Epithelial cell of proximal tubule (primary cell): ENCODE measurements at places on chromosomes 2 and 18. TPM values are rescaled to one million over a fixed set of nuclear protein-coding genes. Genes with fewer than 3 reads are reported as not detected.
A peak's percentile ranks its signal among the peaks of the same experiment; 100 is the strongest.

- no peak for DNase-seq
Measured at GRCh38 chr2:96869281-96869821, 529 bp downstream of the SEMA4C start.

The CAPN14 gene
- 0.14 and 0.46 TPM in 2 replicates for total RNA-seq

The CCDC85A gene
- total RNA-seq, result 0.07 and 0.17 TPM in 2 replicates

GRCh38 chr2:229910832-229911412 lies 10.9 kb downstream of the TRIP12 start:
- no peak for DNase-seq

The IGFBP5 gene
- total RNA-seq, result 61.9 and 111 TPM in 2 replicates

DNA sequence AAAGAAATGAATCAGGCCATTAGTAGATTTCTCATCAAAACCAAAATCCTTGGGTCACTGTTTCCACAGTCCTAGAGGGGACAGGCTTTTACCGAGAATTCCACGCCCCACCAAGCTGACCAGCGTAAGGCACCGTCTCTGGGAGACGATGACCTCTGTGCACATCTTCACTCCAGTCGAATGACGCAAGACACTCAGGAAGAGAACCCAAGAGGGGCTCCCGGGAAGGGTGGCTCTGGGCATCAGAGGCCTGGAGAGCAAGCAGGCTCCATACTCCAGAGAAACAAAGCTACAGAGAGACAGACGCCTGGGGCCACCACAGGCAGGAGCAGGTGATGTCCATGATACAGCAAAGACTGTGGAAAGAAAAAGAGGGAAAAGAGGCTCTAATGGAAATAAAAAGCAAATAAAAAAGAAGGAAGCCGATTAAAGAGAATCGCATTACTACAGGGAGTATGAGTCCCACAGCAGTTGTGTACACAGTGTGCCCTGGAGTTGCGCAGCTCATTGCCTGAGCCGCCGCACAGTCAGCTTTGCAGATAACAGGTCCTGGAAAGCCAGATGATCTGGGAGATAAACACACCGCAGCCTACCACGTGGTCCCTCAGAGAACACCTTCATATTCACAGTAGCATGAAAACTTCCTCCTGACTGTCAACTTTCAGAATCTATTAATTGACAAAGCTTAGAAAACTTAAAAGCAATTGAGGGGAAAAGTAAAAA lies 572.7 kb upstream of the SALL3 start:
- DNase-seq, result no peak

The MAP3K20 gene
- 19.4 and 22.2 TPM in 2 replicates for total RNA-seq

DNA sequence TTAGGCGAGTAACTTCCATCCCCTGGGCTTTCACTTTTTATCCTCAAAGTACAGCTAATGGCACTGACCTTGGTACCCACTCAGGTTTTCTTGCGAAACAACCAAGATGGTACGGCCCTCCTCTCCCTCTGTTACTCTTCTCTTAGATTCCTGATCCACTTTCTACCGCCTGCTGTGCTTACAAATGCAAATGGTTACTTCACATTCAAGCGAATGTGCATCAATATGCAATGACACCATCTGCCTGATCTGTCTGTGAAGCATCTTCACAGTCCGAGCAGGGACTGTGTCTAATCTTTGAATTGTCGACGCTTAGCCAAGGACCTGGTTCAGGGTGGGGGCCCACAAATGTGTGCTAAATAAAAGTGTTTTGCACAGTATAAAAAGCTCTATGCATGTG lies 112.2 kb downstream of the TRIB2 start:
- no peak for DNase-seq

DNA sequence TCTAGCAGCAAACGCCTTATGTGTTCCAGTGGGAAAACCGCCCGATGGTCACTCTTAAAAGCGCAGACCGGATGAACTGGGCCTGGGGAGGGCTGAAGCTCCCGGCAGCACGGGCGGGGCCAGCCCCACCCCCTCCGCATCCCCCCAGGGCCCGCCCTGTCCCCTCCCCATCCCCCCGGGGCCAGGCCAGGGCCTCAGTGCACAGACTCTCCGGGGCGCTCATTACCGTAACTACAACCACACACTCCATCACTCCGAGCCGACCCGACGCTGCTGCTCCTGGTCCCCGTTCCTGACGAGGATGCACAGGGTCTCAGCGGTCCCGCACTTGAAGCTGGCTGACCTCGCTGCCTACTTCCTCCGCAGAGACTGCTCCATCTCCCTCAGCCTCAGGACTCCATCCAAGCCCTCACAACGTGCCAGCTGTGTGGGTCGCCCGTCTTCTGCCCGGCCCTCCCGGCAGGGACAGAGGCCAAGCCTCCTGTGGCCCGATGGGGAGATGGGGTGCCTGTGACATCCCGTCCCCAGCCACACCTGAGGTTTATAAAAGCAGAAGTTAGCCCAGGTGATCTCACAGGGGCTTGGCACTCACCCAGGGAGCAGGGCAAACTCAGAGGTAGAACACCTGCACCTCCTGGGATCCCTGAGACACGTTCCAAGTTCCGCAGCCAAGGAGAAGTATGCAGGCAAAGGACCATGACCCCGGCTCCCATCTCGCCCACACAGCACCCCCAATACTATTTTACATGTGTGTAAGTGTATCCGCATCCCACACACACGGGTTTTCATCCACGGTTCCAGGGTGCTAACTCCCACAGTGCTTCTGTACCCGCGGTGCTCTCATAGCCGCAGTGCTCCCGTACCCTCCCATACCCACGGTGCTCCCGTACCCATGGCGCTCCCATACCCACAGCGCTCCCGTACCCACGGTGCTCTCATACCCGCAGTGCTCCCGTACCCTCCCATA lies 36.0 kb downstream of the SLC66A2 start:
- no peak for DNase-seq

DNA sequence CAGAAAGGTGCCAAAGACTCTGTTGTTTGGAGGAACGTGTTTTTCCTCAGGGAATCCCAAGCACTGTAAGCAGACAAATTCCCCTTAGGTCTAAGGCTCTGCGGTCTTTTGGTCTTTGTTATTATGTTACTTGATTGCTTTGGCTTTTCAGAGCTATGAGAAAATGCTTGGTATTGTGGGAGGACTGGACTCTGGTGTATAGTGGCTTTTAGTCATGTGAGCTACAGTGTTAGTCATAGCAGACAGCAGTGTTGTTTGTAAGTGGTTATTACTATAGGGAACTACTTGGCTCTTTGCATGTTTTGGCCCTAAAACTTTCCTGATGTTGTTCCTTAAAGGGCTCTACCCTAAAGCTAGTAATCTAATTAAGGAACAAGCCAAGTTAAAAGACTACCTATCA lies 956.2 kb upstream of the LRATD1 start:
- DNase-seq, result no peak

The TNP1 gene
- not detected in 2 replicates for total RNA-seq

- no peak for DNase-seq
Measured at GRCh38 chr2:174300114-174300513, 34.6 kb upstream of the SP9 start.

DNA sequence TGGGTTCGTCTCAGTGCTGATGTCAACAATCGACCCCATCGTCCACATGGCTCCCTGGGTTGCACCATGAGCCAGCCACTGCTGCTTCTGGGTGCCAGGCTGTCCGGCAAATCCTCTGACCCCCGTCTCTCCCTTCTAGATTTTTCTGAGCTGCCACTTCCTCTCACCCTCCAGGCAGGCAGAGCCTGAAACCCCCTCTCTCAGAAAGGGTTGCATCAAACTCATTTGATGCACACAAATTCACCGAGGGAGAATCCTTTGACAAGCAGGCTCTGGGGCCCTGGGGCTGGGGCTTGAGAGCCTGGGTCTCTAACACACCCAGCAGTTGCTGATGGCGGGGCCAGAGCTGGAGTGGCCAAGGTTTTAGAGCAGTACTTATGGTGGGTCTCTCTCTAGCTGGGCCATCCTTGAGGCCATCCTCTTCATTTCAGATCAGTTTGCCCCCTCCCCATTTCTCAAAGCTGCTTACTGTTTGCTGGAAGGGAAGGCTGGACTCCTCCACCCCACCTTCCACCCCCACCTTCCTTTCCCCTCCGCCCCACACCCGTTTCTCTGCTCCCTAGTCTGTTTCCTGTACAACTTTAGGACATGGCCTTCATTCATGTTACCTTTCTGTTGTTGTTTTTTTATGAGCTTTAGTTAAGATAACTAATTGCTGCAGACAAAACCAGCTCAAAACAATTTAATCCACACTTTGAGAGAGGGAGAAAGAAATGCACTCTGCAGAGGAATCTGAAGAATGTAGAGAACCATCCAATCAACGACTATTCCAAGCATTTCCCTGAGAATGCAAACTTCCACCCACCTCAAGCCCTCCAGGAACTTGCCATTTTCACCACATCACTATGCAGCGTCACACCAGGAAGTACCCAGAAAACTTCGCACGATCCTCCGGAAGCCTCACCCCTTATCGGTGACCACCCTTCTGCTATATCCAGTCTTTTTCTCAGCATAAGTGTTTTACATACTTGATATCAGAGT lies 69.5 kb downstream of the ARL4C start:
- DNase-seq, result peak; percentile 74

DNA sequence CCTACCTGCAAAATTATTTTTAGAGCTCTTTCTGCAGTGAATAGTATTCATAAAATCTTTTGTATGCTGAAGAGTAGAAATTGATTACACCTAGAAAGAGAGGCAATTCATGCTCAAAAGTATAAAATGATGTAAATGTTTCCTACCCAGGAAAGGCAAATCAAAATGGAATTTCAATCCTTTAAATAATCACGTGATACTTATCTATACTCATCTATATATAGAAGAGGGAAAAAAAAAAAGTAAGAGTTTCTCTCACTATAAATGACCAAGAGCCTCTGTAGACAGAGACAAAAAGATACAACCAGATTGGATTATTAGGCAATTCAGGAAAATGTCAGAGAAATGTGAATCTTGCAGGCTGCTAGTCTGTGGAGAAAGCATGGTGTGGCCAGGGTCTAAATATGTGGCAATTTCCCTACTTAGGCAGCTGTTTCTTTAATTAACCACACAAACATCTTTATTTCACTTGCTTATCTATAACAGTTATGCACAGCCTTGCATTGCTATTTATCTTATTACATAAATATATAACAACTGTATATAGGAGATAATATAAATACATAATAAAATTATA lies 39.5 kb downstream of the METTL8 start:
- DNase-seq, result no peak

The CTAGE1 gene
- not detected in 2 replicates for total RNA-seq

The RNU2-63P gene
- not detected in 2 replicates for total RNA-seq

GRCh38 chr2:66682476-66682875 lies 247.6 kb downstream of the MEIS1 start:
- no peak for DNase-seq

DNA sequence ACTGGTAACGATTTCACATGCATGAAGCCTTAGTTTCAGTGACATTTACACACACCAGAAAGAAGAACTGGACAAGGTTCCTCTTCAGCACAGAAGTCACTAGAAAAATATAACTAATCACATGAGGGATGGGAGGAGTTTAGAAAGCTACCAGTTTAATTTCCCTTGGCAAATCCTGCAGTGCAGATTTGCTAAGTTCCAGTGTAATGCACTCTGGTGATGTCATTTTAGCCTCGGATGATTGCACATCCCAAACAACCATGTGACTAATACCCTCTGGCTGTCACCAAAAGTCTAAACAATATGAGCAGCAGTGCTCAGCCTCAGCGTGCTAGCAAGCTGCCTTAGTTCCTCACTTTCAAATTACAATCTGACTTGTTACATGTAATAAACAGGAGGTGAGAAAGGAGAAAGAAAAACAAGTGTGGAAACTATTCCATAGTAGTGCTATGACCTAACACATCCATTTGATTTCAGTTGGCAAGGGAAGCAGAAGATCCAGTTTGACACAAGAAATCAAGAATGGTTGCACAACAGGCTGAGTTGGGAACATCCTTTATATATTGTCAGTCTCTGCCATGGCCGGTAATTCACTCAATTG lies 35.3 kb upstream of the PPP1CB start:
- DNase-seq, result peak; percentile 99

- DNase-seq, result no peak
Measured at GRCh38 chr18:67463829-67464228, 52.7 kb downstream of the DSEL start.

DNA sequence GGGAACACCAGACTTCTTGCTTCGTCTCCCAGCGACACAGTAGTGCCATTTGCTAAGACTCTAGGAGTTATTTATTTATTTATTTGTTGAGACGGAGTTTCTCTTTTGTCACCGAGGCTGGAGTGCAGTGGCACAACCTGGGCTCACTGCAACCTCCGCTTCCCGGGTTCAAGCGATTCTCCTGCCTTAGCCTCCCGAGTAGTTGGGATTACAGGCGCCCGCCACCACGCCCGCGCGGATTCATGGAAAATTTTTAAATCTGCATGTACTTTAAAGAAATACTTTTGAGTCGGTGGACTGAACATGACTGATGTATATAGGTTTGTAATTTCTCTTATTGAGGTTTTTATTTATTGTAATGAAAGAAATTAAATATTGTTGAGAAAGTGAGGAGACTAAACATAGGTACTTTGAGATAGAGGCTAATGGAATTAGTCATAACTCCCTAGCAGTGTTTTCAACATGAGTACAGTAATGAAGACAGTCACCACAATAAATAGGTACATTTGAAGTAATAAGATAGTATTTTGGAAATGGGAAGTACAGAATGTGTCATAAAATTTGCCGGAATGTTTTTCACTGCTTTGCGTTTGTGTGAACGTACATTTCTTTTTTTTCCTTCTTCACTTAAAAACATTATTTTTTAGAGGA lies 983 bp downstream of the MTX2 start:
- no peak for DNase-seq

GRCh38 chr2:138321458-138321857 lies 180.1 kb upstream of the SPOPL start:
- no peak for DNase-seq

DNA sequence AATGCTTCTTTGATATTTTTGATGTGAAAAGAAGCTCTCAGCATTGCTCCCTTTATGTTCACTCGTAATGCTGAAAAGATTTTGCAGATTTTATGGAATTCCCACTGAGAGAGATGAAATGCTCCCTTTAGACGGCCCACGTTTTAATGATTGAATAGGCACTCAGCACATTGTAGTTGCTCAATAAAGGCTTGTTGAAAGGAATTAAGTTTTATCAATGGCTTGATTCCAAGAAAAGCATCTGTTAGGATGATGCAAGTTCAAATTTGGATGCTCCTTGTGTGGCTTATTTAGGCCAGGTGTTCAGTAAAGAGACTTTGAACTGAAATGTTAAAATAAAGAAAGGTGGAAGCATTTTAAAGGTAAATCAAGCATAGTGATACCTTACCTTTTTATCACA lies 725.1 kb downstream of the EPHA4 start:
- no peak for DNase-seq

The TMEM178A gene
- total RNA-seq, result 2.8 and 2.9 TPM in 2 replicates

- no peak for DNase-seq
Measured at GRCh38 chr2:217899231-217900009, 103.4 kb downstream of the TNS1 start.

The SIX3 gene
- total RNA-seq, result not detected in 2 replicates

The ANKRD30B gene
- total RNA-seq, result 0.14 and 0.17 TPM in 2 replicates

The RBKS gene
- total RNA-seq, result 2.7 and 6.2 TPM in 2 replicates

- DNase-seq, result peak; percentile 80
Measured at GRCh38 chr2:88227446-88227845, 57.3 kb downstream of the THNSL2 start.

- DNase-seq, result no peak
Measured at GRCh38 chr2:176076796-176077195, 7.0 kb downstream of the EVX2 start.

DNA sequence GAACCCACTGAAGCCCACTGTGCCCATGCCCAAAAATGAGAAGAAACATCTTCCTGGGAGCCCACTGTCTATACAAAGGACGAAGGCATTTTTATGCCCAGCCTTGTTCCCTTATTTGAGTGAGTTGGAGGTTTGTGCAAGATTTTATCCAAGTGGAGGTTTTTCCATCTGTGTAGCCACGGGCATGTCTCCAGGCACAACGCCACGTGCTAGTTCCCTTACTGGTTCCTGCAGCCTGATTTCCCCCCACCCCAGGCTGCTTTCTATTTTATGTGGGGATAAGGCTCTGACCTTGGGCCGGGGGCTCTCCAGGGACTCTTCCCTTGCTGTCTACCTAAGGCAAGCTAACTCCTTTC lies 22.2 kb upstream of the TXNL4A start:
- DNase-seq, result no peak
